ENCODE measurements at places on chromosomes 1 and 21. TPM values are rescaled to one million over a fixed set of nuclear protein-coding genes. Genes with fewer than 3 reads are reported as not detected.

GPR161 gene
- 7.0 TPM for total RNA-seq

GJA8 gene
- not detected for total RNA-seq

SETD4 gene
- total RNA-seq = 22.8 TPM

MCOLN2 gene
- total RNA-seq = 1.1 TPM

GUCA2B gene
- total RNA-seq = not detected

ATP5PO gene
- 107 TPM for total RNA-seq

AADACL4 gene
- total RNA-seq = not detected

LCE1E gene
- total RNA-seq = not detected

KLHDC8A gene
- not detected for total RNA-seq

AKR7A3 gene
- 0.36 TPM for total RNA-seq

LCE1F gene
- total RNA-seq = not detected

CLCNKB gene
- not detected for total RNA-seq

SPRR2F gene
- not detected for total RNA-seq

FCRL1 gene
- not detected for total RNA-seq

ROR1 gene
- total RNA-seq = 18.8 TPM

RASAL2 gene
- total RNA-seq = 30.5 TPM
